ENCODE measurements at places on chromosomes 7 and 10. TPM values are rescaled to one million over a fixed set of nuclear protein-coding genes. Genes with fewer than 3 reads are reported as not detected.

Gene POU6F2
- not detected for total RNA-seq

Gene MCM10
- 31.3 TPM for total RNA-seq

Gene GDF10
- total RNA-seq: not detected

Gene PON3
- 14.1 TPM for total RNA-seq

Gene ADIRF
- 0.44 TPM for total RNA-seq

Gene CAMK2B
- total RNA-seq: 0.13 TPM

Gene DIP2C
- 2.7 TPM for total RNA-seq

Gene PLEKHS1
- total RNA-seq: not detected

Gene LDB3
- not detected for total RNA-seq

Gene ARL4A
- total RNA-seq: 29.3 TPM

Gene GNAT3
- total RNA-seq: not detected

Gene ATP5F1C
- total RNA-seq: 578 TPM

Gene PRSS37
- total RNA-seq: not detected

Gene FAM53B
- total RNA-seq: 19.3 TPM

Gene TMEM270
- not detected for total RNA-seq

Gene H2BK1
- total RNA-seq: not detected

Gene NXPH1
- total RNA-seq: not detected

Gene TSPAN15
- total RNA-seq: 0.34 TPM

Gene PGAM2
- total RNA-seq: not detected

Gene LIPM
- not detected for total RNA-seq

Gene MSS51
- 0.18 TPM for total RNA-seq

Gene PSAP
- 148 TPM for total RNA-seq

Gene ACBD5
- total RNA-seq: 14.8 TPM

Gene SLC26A3
- 0.08 TPM for total RNA-seq

Gene CDNF
- total RNA-seq: 0.38 TPM

Gene DLX5
- not detected for total RNA-seq

Gene FANK1
- total RNA-seq: not detected

Gene AGFG2
- 117 TPM for total RNA-seq

Gene HOXA13
- total RNA-seq: 0.04 TPM

Gene LRRC18
- not detected for total RNA-seq

Gene DOCK1
- 25.5 TPM for total RNA-seq

Gene TAS2R3
- total RNA-seq: 0.55 TPM

Gene PARD3
- 60.0 TPM for total RNA-seq

Gene UCMA
- total RNA-seq: not detected

Gene FAM25G
- not detected for total RNA-seq

Gene FAM221A
- total RNA-seq: not detected

Gene ADO
- 15.9 TPM for total RNA-seq

Gene OR2A1
- total RNA-seq: not detected

Gene SLC13A1
- not detected for total RNA-seq

Gene ELAPOR2
- total RNA-seq: 10.3 TPM

Gene WIPF3
- not detected for total RNA-seq

Gene SPDYE17
- total RNA-seq: not detected

Gene TEX47
- not detected for total RNA-seq

Gene SLC26A5
- 0.11 TPM for total RNA-seq

Gene MCU
- total RNA-seq: 28.7 TPM

Gene C10orf67
- not detected for total RNA-seq

Gene AGBL3
- 7.2 TPM for total RNA-seq

Gene SFTPA2
- not detected for total RNA-seq

Gene NUTM2A
- 0.31 TPM for total RNA-seq

Gene RELN
- 215 TPM for total RNA-seq

Gene FBXL13
- 0.77 TPM for total RNA-seq

Gene SPDYE5
- not detected for total RNA-seq

Gene FKBP9
- 41.5 TPM for total RNA-seq

Gene PCDH15
- total RNA-seq: not detected

Gene LIPJ
- total RNA-seq: not detected

Gene CHAT
- total RNA-seq: not detected

Gene ERVW-1
- total RNA-seq: not detected

Measured in HepG2 (cell line).